Cortex of kidney (tissue), 1 donor: ENCODE measurements at places on chromosomes 12 and 14.

GRCh38 chr14:103744621-103745395, 29.2 kb downstream of the ZFYVE21 start:
- no peak for DNase-seq

DNA sequence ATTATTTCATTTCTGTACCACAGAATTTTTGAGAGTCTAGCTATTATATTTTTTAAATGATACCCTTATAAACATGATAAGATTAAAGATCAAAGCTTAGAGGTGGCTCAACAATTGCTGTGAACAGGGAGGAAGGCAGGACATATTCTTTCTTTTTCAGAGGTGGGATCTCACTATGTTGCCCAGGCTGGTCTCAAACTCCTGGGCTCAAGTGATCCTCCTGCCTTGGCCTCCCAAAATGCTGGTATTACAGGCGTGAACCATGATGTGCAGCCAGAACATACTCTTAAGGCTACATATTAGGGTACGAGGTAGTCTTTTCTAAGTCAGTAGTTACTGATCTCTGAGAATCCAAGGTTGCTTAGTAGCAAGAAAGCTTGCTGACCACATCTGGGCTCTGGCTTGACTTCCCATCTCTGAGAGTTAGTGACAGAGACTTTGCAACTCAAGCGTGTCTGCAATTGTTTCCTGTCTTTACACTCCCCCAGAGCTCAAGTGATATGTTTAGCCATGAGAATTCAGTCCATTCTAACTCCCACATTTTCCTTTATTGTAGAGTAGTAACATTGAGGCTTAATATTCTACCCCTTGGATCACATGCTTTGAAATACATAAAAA, 8.6 kb downstream of the RAB5B start:
- DNase-seq = no peak

- no peak for DNase-seq
Observed at GRCh38 chr12:128726886-128727285, 96.9 kb downstream of the SLC15A4 start.

DNA sequence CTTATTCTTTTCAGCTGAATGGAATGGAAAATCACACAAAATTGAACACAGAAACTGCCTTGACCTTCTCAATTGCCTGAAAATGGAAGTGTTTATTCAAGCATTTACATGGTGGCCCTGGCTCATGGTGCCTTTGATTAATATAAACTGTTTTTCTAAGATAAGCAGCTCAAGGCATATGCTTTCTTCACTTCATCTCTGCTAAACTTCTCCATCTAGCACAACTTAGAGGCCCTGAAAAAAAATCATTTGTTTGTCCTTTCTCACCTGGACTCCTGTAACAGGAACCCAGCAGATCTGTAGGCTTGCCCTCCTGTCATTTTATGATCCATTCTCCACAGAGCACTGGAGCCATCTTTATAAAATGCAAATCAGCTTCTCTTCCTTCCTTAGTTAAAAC, 117.5 kb upstream of the KRR1 start:
- no peak for DNase-seq

GRCh38 chr14:91927191-91927590, 20.3 kb downstream of the FBLN5 start:
- no peak for DNase-seq

DNA sequence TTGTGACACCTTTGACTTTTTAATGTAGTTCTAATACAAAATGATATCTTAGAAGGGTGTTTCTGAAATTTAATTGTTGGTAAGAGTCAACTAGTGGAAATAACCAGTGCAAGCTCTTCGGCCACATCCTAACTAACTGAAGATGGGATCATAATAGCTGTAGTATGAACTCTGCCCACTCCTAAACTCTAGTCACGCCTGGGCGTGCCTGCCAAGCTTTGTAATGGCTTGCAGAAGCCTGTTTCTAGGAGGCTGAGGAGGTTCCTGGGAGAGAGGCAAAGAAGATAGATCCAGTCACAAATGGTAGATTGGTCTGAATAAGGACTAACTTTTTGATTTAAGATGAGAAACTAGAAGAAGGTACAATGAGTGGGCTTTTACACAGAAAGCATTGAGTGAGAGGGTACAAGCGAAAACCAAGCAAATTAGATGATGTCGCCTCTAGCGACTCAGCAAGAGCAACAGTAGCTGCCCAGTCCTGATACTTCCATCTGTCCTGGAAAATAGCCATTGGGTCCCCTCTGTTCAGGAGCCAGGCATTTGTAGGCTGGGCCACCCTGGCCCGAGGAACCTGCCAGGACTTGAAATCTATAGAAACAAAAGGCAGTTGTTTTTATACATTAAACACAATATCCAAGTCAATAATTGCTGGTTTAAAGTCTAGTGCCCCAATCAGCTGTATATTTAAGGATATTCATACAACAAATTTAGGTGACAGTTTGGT, 148.8 kb downstream of the SLC38A4 start:
- no peak for DNase-seq

GRCh38 chr14:88137327-88137726, 132.4 kb downstream of the GPR65 start:
- DNase-seq = no peak

DNA sequence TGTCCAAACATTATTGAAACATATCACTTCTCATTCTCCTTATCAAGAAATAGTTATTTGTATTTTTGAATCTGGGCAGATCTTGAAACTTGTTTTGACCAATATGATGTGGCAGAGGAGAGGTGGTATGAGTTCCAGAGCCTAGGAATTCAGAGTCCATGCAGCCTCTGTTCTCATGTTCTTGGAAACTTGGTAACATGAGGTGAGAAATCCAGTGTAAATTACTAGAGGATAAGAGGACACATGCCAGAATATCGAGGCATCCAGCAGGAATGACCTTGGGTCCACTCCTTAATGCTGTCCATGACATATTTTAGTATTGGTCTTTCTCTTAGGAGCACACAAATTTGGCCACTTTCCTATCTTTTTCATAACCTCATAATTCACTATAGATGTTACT, 1374.6 kb downstream of the FSCB start:
- no peak for DNase-seq

DNA sequence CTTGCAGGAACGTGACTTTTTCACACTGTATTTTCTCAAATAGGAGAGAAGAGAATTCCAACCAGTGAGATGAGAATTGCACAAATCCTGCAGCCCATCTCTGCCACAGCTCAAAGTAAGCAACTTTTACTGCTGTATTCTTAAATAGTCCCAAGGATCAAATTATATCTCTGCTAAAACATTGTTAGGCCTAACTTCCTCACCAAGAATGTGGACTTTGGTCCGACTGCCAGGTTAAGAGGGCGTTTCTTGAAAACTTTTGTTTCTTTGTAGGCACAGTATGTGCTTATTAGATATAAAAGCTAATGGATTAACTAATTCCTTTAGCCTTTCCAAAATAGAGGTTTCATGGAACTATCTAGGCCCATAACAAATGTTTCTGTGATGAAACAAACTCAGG, 61.4 kb upstream of the IFNG-AS1 start:
- no peak for DNase-seq

DNA sequence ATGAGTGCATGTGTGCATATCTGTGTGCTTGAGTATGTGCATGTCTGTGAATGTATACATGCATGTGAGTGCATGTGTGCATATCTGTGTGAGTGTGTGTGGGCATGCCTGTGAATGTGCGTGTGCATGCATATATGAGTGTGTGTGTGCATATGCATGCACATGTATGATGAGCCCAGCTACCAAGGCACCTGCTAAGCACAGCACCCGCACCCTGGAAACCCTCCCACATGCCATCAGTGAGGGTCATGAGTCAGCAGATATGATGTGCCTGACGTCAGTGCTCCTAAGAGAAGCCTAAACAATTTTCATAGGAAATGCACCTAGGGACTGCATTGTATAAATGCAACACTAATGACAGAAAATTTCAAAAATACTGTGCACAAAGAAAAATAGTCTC, 151.1 kb downstream of the KIF26A start:
- no peak for DNase-seq

GRCh38 chr14:104271391-104271790, 133.0 kb downstream of the KIF26A start:
- DNase-seq = no peak

DNA sequence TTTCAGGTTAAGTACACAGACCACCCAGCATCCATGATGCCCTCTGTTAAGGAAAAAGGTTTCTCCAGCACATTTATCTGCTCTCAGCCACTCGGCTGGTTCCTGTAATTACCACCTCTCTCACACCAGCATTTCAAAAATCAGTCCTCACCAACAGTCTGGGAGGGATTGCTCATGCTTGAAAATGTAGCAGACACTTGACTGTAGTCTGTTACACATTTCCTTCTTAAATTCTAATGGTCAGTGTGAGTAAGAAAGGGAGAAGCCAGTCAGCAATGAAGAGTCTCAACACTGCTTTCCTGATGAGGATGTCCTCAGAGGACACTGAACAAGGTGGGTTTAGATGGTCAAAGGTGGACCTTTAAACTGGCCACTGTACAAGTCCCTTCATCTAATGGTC, 6.0 kb downstream of the ZBTB39 start:
- no peak for DNase-seq

- no peak for DNase-seq
Observed at GRCh38 chr14:34619471-34619870, 10.5 kb downstream of the SNX6 start.

- no peak for DNase-seq
Observed at GRCh38 chr12:91230841-91231240, 48.2 kb upstream of the DCN start.

- no peak for DNase-seq
Observed at GRCh38 chr12:3313675-3314663, 177.0 kb upstream of the PRMT8 start.

- no peak for DNase-seq
Observed at GRCh38 chr14:70971560-70971959, 64.3 kb downstream of the PCNX1 start.

- DNase-seq = no peak
Observed at GRCh38 chr14:31927348-31927832, 149.7 kb upstream of the ARHGAP5 start.

GRCh38 chr14:36316131-36316530, 4.3 kb downstream of the MBIP start:
- DNase-seq = no peak

- DNase-seq = no peak
Observed at GRCh38 chr12:8661751-8662150, 875 bp downstream of the MFAP5 start.

- DNase-seq = no peak
Observed at GRCh38 chr12:107385509-107385908, 292.2 kb upstream of the CRY1 start.

- no peak for DNase-seq
Observed at GRCh38 chr14:85129921-85130320, 400.0 kb upstream of the FLRT2 start.

- no peak for DNase-seq
Observed at GRCh38 chr14:55599250-55599879, 19.4 kb downstream of the KTN1 start.

DNA sequence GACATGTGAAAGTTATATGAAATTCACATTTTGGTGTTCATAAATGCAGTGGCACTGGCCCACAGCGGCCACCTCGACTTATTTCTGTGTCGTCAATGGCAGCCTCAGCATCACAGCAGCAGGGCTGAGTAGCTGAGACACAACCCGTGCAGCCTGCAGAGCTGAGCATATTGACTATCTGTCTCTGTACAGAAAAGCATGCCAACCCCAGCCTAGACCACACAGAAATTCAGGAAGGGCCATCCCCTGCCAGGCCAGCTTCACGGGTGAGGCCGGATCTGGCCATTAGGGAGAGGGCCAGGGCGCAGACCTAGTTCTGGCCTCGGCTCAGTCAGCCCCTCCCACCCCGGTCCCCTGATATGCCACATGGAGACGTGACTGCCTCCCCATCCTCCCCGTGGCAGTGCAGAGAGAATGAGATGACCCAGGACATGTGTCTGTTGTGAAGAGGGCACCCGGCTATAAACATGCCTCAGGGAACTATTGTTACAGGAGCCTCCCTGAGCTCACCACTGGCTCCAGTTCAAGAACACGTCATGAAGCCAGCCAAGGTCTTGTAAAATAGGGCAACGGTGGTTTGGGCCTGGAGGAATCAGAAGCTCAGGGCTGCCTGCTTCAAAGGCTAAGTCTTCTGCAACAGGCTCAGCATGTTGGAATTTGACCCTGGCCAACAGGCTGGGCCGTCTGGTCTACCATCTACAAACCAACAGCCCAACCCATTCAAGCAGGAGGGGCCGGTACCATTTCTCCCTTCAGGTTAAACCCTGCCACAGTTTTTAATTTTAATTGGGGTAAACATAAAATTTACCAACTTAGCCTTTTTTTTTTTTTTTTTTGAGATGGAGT, 25.5 kb downstream of the SCARB1 start:
- DNase-seq = no peak

- no peak for DNase-seq
Observed at GRCh38 chr14:51738754-51739153, 87.0 kb downstream of the FRMD6 start.

- DNase-seq = no peak
Observed at GRCh38 chr12:88579601-88580050, 645 bp downstream of the KITLG start.

DNA sequence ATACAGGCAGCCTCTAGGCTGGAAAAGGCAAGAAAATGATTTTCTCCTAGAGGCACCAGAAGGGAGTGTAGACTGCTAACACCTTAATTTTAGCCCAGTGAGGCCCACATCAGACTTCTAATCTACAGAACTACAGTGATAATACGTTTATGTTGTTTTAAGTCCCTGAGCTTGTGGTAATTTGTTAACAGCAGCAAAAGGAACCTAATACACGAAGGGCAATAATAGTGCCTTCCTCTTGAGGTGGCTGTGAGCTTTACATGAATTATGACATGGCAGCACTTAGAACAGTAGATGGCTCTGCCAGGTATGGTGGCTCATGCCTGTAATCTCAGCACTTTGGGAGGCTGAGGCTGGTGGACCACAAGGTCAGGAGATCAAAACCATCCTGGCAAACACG, 118.8 kb downstream of the ZNF664 start:
- DNase-seq = no peak
